ENCODE measurements at places on chromosomes 2 and 18.

- DNase-seq: no peak
Observed at GRCh38 chr2:240919786-240920782, 13.9 kb downstream of the CROCC2 start.

DNA sequence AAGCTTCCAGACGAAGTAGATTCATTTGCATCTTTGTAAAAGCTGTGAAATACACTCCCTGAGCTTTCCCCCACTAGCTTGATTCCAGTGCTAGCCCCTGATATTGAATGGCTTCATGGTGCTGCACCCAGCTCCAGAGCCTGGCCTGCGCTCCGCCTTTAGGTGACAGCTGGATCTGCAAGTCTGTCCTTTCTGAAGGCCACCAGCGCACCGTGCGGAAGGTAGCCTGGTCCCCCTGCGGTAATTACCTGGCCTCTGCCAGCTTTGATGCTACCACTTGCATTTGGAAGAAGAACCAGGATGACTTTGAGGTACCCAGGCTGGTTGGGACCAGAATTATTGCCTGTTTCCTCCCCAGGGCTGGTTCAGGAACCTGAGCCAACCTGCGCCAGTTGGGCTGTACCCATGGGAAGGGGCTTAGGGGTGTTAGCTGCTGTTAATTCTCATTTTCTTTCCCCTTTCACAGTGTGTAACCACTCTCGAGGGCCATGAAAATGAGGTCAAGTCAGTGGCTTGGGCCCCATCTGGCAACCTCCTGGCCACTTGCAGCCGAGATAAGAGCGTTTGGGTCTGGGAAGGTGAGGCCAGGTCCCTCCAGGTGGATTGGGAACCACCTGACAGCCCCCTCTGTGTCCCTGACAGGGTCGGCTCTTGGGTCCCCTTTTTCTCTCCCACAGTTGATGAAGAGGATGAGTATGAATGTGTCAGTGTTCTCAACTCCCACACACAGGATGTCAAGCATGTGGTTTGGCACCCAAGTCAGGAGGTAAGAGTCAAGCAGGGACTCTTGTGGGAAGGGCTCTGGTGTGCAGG lies 1.3 kb downstream of the CIAO1 start:
- peak; percentile 10 for DNase-seq

GRCh38 chr2:239277401-239278085 lies 123.3 kb downstream of the HDAC4 start:
- no peak for DNase-seq

DNA sequence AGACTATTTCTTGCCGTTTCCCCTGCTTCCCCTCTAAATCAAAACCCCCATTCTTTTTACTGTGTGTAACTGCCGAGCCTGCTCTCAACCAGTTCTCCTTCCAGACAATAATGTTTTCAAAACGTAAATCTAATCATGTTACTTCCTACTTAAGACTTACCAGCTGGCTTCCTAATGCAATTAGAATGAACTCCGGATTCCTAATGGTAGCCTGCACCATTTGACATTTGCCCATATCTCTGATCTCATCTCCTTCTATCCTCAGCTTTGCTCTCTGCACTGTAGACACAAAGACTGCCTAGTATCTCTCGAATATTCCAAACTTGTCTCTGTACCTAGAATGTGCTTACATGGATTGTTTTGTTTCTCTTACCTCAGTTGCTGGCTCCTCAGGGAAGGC lies 12.9 kb downstream of the TTL start:
- DNase-seq: no peak

DNA sequence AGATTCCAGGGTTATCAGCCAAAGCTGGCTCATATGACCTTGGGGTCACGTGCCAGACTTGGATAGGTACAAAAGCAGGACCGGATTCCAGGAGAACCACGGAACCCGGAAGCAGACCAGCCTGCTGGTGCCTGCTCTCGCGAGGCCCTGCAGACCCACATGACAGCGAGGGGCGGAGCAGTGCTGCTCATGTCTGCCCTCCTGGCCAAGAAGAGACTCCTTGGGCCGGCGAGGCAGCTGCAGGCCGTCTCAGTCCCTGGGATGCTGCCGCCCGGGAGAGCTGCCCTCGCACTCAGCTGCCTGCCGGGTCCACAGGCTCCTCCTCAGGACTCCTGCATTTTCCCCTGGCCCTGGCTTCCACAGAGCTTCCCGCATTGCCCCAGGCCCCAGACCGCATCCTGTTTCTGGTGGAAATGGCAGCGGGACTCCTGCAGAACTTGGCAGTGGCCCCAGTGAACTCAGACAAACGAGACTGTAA lies 739.5 kb downstream of the SOCS6 start:
- no peak for DNase-seq

DNA sequence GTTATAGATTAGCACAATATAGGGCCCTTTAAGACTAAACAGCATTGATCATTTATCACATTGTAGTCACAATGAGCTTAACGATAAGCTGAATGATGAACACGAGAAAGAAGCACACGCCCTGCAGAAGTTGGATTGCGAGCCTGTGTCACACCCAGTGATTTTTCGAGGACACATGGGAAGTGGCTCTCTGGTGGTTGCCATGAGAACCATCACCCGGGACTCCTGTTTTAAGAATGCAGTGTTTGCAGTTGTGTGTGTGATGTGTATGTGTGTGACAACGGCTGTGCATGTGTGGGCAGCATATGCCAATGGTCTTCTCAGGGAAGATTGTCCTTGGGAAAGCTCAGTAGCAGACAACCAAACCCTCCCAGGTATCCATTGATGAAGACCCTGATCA lies 69.2 kb downstream of the PDCL3 start:
- no peak for DNase-seq

- DNase-seq: no peak
Observed at GRCh38 chr18:74139411-74139810, 8.2 kb downstream of the FBXO15 start.

- DNase-seq: no peak
Observed at GRCh38 chr2:172996387-172996961, 79.2 kb upstream of the MAP3K20 start.

- DNase-seq: no peak
Observed at GRCh38 chr2:108184419-108184818, 55.3 kb upstream of the SULT1C3 start.

DNA sequence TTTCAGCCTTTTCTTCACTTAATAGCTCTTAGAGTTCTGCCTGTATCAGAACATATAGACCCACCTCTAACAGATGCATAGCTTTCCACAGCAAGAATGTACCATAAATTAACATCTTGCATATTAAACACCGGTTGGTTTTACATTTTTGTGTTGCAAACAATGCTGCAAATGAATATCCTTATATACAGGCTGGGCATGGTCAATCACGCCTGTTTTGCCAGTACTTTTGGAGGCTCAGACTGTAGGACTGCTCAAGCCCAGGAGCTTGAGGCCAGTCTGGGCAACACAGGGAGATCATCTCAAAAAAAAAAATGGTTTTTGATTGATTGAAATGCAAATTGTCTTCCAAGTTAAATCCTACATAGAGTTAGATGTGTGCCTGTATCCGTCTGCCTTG lies 1.5 kb upstream of the LCT start:
- DNase-seq: no peak

- no peak for DNase-seq
Observed at GRCh38 chr2:70517804-70518203, 35.8 kb downstream of the TGFA start.

GRCh38 chr2:55887901-55888624 lies 35.5 kb downstream of the EFEMP1 start:
- DNase-seq: no peak

DNA sequence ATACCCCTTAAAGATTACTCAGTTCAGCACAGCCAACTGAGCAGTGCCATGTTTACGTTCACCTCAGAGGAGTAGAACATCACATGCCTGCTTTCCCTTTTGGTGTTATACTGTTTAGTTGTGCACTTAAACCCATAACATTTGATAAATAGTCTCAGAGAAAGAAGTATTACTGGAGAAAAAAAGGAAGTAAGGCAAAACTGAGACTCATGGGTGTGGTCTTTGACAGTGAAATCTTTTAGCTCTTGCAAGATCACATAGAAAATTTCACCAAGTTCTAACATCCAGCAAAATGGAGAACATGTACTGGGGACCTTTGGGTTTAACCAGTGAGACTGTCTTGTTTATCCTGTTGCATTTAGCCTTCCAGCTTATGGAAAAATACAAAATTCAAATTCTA lies 5.6 kb downstream of the TANK start:
- no peak for DNase-seq

- DNase-seq: no peak
Observed at GRCh38 chr2:207289295-207290018, 123.7 kb upstream of the KLF7 start.

- no peak for DNase-seq
Observed at GRCh38 chr2:241156971-241157441, 6.7 kb downstream of the PPP1R7 start.

DNA sequence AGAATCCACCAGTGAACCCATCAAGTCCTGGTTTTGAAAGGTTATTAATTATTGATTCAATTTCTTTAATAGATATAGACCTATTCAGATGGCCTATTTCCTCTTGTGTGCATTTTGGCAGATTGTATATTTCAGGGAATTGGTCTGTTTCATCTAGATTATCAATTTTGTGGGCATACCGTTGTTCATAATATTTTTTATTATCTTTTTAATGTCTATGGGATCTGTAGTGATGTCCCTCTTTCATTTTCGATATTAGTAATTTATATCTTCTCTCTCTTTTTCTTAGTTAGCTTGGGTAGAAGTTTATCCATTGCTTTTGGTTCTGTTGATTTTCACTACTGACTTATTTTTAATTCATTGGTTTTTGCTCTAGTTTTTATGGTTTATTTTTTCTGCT lies 39.9 kb upstream of the TANC1 start:
- DNase-seq: no peak

DNA sequence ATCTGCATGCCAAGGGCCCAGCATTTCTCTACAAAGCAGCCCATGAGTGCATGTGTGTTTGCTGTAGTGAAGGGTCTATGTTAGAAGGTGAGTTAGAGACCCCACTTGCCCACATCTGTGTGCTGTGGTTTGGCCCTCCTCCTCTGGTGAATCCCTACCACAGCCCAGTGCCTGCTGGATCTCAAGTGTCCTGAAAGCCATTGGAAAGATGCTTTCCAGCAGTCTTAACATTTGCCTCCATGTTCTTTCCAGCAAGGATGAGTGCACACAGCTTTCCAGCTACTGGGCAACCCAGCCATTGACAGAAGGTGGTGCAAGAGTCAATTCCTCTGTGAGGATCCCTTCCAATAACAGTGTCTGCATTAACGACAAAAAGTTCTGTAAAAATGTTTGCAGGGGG lies 13.6 kb downstream of the CRIM1 start:
- DNase-seq: no peak

All from activated effector memory CD4-positive, alpha-beta T cell treated with Interleukin-2 at 50 U/mL for 16 hours (primary cell).